ENCODE measurements at places on chromosomes 2 and 18.

DNA sequence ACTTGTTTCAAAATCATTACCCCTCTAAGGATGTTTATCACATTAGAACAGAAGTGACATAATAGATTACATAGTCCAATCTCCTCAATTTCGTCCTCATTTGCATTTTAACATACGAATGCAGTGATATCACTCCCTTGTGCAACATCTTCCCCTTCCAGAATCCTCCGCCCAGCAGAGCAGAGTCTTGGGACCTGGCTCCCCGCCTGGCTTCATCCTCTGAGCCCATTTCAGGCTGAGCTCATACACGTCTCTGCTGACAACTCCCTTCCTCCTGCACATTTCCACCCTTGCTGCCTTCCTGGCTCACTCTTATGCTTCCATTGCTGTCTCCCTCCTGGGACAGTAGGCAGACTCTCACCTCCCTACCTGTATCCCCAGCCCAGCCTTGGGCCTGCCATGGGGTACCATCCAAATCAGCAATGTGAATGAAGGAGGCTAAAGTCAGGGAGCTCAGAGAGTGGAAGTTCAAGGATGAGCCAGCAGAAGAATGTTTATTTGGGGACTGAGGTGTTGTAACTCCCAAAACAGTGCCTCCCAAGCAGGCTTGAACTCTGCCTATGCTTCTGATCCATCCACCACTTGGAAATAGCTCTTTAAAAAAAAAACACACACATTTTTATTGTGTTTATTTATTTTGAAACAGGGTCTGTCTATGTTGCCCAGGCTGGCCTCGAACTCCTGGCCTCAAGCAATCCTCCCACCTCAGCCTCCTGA, 165.2 kb downstream of the TMEM200C start:
- DNase-seq: no peak

GRCh38 chr2:23609254-23609653, 224.3 kb downstream of the KLHL29 start:
- DNase-seq: no peak

- DNase-seq: no peak
Measured at GRCh38 chr2:189837326-189837725, 53.1 kb downstream of the PMS1 start.

DNA sequence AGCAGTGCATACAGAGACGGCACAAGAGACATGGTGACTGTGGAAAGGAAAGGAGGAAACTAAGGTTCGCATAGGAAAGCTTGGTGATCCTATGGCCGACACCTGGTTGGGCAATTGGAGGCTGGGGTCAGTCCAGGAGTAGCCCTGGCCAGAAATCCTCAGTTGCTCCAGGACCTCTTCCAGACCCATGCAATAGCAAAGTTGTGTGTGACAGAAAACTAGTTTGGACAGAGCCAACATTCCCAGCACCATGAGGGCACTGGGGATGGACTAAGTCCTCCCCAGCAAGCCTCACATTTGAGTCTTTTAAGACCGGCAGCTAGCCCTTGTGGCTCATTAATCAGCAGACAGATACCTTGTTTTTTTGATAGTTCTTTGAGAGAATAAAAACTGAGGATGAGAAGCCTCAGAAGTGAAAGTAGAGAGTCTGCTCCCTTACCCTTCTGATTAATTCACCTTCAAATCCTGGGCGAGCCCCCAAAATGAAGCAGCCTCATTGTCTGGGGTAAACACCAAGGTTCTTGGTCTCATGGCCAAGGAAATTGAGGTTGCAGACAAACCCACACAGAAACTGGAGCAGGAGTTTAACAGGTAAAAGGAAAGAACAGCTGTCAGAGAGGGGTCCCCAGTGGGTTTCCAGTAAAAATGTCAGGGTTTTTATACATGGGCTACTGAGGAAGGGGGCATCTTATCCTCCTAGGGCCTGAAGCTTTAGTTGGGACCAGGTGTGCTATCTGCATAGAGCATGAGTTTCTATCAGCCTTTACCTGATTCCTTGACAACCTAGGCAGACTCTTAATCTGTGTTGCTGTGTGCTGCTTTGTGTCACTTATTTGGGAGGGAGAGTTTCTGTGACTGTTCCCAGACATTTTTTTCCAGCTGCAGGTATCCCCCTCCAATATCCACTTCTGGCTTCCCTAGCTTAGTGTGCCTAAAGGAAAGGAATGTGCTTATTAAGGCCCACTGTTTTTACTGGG, 39.1 kb downstream of the STK17B start:
- DNase-seq: no peak

GRCh38 chr18:43875511-43875910, 598.2 kb upstream of the SYT4 start:
- DNase-seq: no peak

DNA sequence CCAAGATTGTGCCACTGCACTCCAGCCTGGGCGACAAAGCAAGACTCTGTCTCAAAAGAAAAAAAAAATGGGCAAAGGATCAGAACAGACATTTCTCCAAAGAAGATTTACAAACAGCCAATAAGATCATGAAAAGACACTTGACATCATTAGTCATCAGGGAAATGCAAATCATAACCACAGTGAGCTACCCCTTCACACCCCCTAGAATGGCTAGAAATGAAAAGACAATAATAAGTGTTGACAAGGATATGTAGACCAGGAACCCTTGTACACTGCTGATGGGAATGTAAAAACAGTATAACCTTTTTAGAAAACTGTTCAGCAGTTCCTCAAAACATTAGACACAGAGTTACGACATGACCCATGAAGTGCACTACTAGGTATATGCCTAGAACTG, 18.4 kb upstream of the MTERF4 start:
- DNase-seq: no peak

DNA sequence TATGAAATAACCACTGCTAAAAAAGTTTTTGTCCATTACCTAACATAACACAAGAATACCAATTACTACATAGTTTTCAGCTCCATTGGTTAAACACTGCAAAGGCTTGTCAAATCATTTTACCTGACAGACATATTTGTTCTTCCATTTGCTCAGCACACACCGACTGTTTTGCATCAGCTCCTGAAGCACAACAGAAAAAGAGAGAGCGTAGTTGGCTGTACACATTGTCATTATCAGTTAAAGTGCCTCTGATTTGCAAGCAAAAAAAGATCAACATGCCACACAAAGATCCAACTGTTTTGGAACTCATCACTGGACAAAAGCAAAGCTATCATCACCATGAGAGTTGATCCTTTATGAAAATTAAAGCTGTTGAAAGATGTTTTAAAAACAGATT, 103.8 kb downstream of the WDPCP start:
- DNase-seq: no peak

- no peak for DNase-seq
Measured at GRCh38 chr18:46098616-46098933, 479 bp upstream of the ATP5F1A start.

GRCh38 chr18:49638891-49639557, 77.2 kb downstream of the LIPG start:
- no peak for DNase-seq

DNA sequence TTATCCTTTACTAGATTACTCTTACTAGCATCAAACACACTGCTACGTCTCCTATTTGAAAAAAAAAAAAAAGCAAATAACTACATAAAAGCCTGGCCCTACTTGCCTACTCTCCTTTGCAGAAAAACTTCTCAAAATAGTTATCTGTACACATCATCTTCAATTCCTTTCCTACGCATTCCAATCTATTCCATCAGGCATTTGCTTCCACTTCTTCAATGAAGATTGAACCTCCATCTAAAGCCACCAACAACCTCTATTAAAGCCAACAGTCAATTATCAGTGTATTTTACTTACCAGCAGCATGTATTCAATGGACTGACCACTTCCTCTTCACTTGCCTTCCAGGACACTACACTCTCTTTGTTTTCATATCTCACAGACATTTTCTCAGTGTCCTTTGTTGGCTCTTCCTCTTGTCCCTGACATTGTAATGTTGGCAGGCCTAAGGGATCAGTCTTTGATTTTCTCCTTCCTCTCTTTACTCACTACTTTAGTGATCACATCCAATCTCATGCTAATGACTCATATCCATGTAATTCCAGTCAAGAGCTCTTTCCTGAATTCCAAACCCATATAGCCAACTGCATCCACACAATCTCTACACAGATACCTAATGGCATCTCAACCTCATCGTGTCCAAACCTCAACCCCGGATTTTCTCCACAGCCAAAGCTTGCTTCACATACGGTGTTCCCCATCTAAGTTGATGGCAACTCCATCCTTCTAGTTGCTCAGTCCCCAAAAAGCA, 131.3 kb downstream of the CCDC148 start:
- no peak for DNase-seq

DNA sequence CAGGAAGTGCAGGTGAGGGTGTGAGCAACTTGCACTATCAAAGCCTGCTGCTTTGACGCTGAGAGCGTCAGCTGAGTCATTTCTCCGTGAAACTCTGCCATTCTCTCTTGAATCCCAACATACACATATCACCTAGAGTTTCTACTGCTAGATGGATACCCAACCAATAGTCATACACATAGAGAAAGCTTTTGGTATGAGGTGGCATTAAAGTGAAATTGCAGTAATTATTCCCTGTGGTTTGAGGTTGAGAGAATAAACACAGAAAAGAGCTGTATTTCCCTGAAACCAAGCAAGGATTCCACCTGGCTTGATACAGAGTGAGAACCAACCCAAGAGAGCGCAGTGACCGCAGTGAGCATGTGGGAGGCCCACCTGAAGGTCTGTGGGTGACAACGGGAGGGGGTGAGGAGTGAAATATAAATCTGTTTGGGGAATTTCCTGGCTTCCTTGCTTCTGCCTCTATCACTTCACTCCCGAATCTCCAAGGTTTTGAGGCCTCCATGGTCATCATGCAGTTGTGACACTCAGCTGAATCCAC, 28.8 kb upstream of the TMEM18 start:
- DNase-seq: no peak

GRCh38 chr18:14031053-14031452, 101.2 kb downstream of the ZNF519 start:
- no peak for DNase-seq

GRCh38 chr2:127231130-127231865, 11.2 kb upstream of the CYP27C1 start:
- no peak for DNase-seq

GRCh38 chr2:151971301-151972051, 127.4 kb downstream of the CACNB4 start:
- no peak for DNase-seq
